IPS-NIHi11 (cell line): ENCODE measurements at places on chromosomes 7 and 10.

GRCh38 chr10:27223964-27224363 lies 16.6 kb downstream of the ACBD5 start:
- DNase-seq = peak; percentile 17

DNA sequence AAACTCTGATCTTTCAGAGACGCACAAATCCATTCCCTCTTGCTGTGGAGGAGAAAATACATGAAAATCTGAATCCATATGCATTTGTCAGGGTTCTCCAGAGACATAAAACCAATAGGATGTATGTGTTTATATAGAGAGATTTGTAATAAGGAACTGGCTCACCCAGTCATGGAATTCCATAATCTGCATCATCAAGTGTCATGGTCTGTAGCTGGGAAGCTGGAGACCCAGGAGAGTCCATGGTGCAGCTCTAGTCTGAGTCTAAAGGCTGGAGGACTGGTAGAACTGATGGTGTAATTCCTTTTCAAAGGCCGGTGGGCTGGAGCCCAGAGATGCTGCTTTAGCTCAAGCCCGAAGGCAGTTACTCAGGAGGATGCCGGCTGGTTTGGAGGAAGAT lies 134.0 kb downstream of the TCF7L2 start:
- no peak for DNase-seq

- DNase-seq = peak; percentile 78
Observed at GRCh38 chr10:90920986-90921666, at the start of gene ANKRD1. ANKRD1 (minus strand) TSS chr10:90921087; CDS start chr10:90921027, 60 bp downstream.

- DNase-seq = no peak
Observed at GRCh38 chr7:124106575-124106974, 73.7 kb upstream of the TMEM229A start.

- DNase-seq = no peak
Observed at GRCh38 chr10:58645416-58646146, 132.9 kb downstream of the BICC1 start.

DNA sequence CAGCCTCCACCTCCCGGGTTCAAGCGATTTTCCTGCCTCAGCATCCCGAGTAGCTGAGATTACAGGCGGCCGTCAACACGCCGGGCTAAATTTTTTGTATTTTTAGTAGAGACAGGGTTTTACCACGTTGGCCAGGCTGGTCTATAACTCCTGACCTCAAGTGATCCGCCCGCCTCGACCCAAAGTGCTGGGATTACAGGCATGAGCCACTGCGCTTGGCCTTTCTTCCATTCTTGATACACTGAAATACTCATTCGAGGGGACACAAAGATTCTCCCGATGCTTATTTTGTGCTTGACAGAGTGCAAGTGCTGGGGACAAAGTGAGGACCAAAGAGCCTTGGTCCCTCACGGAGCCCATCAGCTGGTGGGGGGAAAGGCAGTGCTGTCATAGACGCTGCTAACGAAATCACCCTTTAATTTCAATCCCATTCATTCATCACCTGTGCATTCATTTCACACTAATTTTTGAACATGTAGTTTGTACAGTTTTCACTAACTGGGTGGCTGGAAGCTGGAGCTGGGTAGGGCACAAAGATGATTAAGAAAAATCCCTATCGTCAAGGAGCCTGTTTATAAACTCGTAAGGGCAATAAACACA lies 621 bp upstream of the FAM133B start:
- no peak for DNase-seq

DNA sequence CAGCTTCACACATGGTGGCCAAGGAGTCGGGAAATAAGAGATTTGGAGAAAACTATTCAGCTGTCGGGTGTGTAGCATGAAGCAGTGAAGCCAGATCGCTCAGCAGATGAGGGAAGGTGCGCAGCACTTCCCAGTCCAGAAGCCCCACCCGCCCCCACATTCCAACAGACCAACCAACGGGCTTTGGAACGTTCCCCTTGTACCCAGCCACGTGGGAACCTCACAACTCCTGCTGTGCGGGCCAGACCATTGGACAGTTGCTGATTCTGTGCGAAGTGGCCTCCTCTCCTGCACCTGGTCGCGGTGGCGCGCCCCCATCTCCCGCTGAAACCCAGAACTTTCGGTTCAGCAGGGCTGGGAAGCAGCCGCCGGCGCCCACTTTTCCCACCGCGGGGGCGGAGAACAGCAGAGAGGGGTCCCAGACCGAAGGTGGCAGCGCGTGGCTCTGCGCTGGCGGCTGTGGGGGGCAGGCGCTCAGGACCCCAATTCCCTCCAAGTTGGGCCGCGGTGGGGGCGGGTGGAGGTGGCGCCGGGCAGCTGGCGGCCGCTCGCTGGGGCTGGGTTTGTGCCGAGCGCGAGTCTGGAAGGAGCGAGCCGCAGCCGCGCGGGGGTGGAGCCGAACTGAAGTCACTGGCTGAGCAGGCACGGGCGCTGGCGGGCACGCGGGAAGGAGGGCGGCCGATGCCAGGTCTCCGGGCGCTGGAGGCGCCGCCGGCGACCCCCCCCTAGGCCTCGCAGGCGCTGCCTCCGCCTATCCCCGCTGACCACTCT lies 1301.5 kb upstream of the SORCS1 start:
- DNase-seq = peak; percentile 64

GRCh38 chr7:43586251-43586900 lies 3.5 kb downstream of the STK17A start:
- no peak for DNase-seq

GRCh38 chr10:72204296-72204695 lies 11.5 kb upstream of the ANAPC16 start:
- DNase-seq = no peak

DNA sequence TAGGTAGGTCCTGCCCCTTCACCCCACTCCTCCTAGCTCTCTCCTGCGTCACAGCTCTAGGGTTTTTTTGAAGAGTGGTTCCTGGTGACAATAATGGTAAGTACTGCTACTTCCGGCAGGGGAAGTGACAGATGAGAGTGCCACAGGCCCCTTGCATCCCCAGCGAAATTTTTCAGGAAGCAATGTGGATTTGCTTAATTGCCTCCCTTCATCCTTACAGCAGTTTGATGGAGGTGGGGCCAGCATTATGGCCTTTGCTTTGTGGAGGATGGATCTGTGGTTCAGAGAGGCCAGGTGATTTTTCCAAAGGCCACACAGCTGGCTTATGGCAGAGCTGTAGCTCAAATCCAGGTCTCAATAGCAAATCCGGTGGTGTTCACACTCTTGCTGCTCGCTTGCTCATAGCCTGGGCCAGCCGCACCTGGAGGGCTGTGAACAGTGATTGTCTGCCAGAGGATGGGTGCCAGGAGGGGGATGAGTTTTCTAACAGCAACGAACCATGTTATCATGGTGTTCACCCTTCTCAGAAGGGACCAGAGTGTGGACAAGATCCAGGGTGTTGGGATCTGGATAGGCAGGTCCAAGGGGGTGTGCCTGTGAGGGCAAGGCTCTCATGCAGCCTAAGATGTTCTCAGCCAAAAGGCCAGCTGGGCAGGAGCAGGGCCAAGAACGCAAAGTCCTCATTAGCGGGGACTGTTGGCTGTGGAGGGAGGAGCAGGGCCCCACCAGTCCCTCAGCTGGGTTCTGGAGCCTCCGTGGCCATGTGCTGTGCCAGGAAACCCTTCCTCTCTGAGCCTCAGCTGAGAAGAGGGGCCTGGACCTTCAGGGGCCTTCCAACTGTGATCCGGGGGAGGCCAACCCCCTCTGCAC lies 89.0 kb downstream of the EMX2 start:
- no peak for DNase-seq

- peak; percentile 64 for DNase-seq
Observed at GRCh38 chr10:30433306-30433729, 666 bp upstream of the MAP3K8 start.

DNA sequence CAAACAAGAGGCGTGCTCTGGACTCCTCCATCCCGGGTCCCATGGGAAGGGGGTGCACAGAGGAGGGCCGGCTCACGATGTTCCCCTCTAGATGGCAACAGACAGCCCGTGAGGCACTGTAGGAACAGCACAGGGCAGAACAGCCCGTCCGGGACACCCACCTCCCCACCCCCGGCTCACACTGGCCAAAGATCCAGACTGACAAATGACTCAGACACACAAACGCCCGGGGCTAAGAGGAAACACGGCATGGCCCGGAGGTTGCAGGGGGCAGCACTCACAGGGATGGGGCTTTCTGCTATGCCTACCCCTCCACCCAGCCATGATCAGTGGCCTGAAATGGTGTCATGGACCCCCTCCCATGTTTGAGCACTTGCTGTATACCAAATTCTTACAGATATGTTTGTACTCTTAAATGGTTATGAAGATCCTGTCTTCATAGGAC lies 4.9 kb upstream of the ELN start:
- no peak for DNase-seq

DNA sequence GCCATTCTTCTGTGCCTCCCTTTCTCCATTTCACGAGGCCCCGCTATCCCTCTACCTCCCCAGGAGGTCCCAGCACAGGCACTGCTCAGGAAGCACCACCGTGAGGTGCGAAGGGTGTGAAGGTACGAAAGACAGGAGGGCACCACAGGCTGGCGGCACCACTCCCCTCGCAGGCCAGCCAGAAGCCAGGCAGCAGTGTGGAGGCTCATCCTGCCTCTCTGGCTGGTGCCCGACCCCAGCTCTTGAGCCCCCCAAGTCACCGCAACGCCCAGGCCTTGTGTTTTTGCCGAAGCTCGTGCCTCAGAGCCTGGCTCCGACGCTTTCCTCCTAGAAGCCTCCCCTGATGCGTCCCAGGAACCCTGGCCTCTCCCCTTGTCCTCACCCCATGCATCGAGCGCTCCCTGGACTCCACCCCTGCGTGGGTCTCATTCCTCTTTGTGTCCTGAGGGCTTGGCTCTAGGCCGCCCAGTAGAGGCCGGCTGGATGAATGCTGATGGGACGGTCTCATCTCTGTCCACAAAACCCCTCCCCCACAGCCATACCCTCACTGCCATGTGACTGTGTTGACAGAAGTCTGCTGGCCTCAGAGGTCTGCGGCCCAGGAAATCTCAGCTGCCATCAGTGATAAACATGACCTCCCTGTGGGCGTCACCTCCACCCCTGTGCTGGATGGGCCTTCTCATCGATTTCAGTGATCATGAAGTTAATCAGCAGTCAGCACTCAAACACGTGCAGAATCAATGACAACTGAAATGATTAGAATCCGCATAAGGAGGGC lies 19.3 kb downstream of the BRI3 start:
- DNase-seq = no peak

DNA sequence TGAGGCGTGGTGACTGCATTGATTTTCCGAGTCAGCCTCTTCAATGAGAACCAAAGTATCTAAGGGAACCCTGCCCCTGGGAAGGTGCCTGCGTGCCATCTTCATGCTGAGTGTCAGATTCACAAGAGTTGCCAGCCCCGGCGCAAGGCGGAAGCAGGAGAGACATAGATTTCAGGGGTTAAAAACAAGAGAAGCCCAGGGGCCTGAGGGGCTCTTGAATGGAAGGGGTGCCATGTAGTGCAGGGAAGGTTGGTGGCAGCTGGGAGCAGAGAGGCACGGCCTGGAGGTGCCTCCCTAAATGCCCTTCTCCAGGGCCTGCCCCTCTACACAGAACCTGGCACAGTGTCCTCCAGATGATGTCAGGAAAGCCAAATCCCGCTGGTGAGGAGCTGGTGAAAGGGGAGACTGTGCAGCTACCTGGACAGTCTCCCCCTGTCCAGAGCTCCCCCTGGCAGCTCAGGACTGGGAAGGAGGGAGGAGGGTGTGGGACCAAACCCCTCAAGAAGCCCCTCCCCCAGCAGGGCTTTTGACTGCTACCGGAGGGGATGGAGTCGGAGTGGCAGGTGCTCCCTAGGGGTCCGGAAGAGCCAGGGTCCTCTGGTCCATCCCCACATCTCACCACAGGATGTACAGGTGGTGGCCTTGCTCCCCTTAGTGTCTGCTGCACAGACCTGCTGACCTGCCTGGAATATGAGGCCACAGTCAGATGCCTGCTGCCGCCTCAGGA lies 137.9 kb downstream of the TCERG1L start:
- no peak for DNase-seq

GRCh38 chr7:134298902-134299683 lies 17.6 kb downstream of the SLC35B4 start:
- no peak for DNase-seq

DNA sequence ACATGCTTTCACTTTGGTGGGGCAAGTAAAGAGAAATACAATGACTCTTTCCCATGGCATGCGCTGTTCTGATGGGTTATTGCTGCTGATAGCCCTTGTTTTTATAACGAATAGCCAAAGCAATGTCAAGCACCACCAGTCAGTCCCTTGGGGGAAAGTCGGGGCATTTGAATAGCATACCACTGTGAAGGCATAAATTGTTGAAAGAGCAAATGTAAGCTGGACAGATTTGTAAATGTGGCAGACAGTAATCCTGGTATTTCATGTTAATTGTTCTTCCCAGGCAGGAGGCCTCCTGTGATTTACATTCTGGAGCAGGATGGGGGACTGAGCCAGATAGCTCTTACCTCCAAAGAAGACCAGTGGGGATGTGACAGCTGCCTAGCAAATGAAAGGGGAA lies 293.3 kb downstream of the ADRA2A start:
- DNase-seq = peak; percentile 48

DNA sequence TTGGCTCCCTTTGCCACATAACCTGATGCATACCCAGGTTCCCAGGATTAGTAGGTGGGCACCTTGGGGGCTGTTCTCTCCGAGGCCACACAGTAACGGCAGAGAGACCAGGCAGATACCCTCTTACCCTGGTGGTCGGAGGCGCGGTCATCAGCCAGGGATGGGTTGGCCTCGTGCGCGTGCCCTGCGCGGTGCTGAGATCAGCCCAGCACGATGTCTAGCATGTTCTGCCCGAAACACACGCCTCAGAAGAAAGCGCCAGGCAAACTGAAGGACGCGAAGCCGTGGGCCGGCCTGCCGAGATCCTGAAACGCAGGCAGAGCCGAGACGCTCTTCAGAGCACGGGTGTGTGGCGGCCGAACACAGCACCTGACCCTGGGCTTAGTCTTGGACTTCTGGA lies 34.7 kb upstream of the CFAP46 start:
- DNase-seq = no peak

- DNase-seq = no peak
Observed at GRCh38 chr7:39509912-39510311, 56.3 kb upstream of the YAE1 start.

- no peak for DNase-seq
Observed at GRCh38 chr10:59934701-59935100, 28.3 kb upstream of the CCDC6 start.

GRCh38 chr7:13179011-13179582 lies 491.7 kb downstream of the ARL4A start:
- DNase-seq = no peak

DNA sequence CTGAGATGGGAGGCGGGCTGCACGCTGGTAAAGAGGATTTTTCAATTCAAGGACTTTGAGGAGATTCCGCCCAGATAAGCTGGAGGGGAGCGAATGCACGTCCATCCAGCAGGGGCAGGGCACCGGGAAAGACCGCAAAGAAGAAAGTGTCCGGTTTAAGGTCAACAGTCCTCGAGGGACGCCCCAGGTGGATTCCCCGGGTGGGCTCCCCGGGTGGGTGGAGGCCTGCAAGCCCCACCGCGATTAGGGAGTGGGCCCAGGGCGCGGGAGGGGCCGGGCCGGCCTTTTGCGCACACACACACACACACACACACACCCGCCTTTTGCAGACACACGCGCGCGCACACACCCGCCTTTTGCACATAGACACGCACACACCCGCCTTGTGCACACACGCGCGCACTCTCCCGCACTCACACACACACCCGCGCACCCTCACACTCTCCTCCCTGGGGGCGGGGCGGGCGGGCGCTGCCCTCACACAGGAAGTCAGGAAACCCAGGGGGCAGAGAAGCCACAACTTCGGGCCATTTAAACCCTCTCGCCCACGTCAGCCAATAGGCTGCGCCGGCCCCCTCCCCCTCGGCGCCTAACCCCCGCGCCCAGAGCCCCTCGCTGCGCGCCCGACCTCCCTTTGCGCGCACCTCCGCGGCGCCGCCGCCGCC lies 615 bp downstream of the ARHGAP12 start:
- peak; percentile 80 for DNase-seq
